Ovary (tissue), 10 donors: ENCODE measurements at places on chromosomes 6 and 20.

GRCh38 chr20:14622796-14623195 is 285.4 kb upstream of the FLRT3 start:
- DNase-seq: no peak

GRCh38 chr20:17767624-17768023 is 67.9 kb downstream of the BANF2 start:
- DNase-seq: no peak

DNA sequence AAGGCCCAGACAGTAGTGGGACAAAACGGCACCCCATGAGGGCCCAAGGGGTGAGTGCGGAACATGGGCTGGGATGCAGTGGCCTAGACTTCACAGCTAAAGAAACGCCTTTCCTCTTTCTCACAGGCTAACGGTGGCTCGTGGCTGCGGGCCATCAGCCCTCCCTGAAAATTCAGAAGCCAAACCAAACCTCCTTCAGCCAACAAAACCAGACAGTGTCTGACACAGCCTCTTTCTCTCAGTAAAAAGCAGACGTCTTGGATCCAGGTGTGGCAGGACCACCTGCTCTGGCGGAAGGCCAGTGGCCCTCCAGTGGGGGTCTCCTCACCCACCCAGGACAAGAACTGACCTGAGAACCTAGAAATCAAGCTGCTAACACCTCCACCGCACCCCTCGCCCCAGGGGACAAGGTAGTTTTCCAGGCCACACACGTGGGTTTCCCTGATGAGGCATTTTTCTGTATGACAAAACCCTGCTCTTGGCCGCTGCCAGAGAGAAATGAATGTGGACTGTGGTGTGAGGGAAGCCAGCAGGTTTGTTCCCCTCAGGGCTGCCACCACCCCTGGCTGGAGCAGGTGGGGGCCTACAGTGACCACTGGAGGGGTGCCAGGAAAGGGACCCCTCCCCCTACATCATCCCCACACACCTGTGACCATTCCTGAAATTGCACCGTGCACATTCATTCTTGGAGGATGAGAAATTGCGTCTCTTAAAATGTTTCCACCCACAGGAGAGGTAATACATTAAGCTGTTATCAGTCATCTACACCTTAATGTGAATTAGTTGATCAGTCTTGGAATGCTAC is 76.8 kb upstream of the PIM1 start:
- DNase-seq: no peak

DNA sequence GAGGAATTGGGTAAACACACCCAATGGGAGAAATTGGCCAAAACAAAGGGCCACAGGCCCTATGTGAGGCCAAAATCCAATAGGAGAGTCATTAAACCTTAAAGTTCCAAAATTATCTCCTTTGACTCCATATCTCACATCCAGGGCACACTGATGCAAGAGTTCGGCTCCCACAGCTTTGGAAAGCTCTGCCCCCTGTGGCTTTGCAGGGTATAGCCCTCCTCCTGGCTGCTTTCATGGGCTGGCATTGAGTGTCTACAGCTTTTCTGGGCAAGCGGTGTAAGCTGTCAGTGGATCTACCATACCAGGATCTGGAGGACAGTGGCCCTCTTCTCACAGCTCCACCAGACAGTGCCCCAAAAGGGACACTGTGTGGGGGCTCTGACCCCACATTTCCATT is 160.5 kb downstream of the ADGRG6 start:
- DNase-seq: no peak

DNA sequence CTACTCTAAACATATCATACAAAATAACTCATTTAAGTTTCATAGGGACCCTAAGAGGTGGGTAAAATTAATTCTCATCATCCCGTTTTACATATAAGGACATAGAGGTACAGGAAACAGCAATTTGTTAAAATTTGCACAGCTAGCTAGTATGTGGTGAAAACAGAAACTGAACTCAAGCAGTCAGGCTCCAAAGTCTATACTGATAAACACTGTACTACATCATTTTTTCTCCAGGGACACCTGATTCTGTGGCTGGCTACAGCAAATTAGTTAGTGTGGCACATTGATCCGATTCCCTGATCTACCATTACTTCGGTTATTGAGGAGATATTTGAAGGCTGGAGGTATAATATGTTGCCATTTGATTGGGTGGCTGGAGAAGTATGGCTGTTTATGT is 36.2 kb upstream of the E2F3 start:
- DNase-seq: no peak

DNA sequence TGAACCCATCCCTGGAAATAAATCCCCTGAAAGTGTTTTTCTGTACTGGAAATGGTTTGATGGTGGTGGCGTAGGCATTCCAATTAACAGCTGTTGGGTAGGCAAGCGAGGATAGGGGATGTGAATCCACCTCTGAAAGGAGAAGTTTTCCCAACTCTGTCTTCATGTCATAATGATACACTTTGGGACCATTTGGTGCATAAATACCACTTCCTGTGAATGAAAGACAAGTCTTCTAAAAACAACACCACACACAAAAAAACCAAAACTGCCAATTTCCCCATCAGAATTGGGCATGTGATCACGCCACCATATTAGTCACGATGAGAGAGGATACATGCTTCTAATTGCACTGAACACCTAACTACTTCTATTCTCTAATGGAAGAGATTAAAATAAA is 6.4 kb downstream of the VNN2 start:
- DNase-seq: no peak

DNA sequence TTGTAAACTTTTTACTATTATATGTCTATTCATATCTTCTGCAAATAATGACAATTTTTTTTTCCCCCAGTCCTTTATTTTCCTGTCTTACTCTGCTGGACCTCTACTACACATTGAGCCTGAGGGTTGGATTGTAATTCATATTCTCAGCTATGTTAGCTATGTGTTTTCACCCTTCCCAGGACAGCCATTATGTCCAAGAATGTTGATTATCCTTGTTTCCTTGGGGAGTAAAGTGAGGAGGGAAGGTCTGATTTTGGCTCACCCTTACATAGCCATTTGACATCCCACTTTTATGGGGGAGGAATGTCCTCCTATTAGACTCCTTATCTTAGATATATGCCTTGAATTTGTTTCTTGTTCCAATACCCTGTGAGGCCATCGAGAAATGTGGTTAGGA is 17.6 kb upstream of the TBC1D32 start:
- DNase-seq: no peak

- no peak for DNase-seq
Observed at GRCh38 chr6:15389084-15389764, 143.4 kb downstream of the JARID2 start.

- DNase-seq: no peak
Observed at GRCh38 chr20:50083034-50083433, 29.9 kb downstream of the UBE2V1 start.

DNA sequence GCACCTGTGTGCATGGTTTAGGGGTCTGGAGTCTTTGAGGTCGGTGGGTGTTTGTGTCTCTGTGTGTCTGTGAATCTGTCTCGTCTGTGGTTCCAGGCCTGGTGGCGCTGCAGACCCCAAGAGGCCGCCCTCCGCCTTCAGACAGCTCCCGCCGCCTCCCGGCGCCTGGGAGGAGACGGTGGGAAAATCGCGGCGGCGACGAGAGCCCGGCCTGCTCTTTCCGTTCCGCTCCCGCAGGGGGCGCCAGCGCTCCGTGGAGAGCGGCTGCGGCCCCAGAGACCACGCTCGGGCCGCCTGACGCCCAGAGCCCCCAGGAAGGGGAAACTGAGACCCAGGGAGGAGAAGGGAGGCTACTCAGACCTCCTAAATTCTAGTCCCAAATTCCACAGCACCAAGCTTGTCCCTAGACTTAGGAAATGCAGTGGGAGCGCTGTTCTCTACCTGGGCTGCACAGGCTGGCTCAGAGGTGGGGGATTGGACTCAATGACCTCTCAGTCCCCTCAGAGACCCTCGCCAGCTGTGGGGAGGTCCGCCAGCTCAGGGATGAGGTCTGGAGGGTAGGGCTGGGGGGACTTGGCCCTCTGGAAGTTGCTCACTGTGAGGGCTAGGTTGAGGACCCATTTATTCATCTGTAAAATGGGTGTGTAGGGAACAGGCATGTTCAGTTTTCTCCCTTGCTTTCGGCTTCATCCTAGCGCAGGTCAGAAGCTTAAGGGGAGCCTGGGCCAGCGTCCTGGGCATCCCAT is 36.9 kb upstream of the BLCAP start:
- DNase-seq: no peak

DNA sequence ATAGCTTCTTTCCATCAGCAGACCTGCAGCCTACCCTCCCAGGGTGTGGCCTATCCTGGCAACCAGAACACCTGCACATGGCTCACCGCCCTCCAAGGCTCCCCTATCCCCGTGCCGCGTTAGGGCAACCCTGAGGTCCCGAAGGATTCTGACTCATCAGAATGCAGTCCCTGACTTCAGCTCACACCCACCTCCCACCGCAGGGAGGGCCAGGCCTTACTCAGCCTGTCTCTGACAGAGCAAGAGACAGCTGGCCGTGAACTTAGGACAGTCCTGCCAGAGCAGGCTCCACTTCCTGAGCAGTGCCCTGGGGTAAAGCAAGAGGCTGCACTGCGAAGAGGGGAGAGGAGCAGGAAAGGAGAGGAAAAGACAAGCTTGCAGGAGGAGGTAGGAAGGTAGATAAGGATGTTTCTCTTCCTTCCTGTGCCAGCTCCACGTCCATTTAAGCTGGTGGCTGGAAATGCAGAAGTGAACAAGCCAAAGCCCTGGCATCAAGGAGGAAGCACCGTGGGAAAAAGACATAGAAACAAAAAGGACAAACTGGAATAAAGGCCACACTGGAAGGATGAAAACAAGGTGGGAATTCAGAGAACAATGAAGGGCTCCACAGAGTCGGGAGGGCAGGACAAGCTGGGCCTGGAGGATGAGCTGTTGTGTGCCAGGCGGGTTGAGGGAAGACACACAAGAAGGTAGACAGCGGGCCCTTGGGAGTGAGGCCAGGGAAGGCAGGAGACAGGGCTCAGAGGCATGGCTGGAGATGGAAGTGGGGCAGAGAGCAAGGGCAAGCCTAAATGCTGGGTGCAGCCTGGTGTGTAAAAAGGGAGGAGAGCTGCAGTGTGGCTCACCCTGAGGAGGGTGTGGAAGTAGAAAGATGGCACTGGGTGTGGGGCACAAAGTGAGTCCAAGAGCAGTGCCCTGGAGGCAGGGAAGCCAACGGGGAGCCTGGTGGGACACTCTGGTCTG is 102.7 kb downstream of the SLC23A2 start:
- peak; percentile 54 for DNase-seq

GRCh38 chr6:121498481-121499276 is 63.2 kb downstream of the GJA1 start:
- no peak for DNase-seq

GRCh38 chr20:19492687-19493336 is 265.2 kb upstream of the RIN2 start:
- DNase-seq: peak; percentile 25

GRCh38 chr20:59469267-59470252 is 134.8 kb upstream of the PHACTR3 start:
- no peak for DNase-seq
